ENCODE measurements at places on chromosomes 7 and 10.

GRCh38 chr10:88194041-88194887 is 330.8 kb downstream of the PTEN start:
- peak; percentile 73 for DNase-seq

DNA sequence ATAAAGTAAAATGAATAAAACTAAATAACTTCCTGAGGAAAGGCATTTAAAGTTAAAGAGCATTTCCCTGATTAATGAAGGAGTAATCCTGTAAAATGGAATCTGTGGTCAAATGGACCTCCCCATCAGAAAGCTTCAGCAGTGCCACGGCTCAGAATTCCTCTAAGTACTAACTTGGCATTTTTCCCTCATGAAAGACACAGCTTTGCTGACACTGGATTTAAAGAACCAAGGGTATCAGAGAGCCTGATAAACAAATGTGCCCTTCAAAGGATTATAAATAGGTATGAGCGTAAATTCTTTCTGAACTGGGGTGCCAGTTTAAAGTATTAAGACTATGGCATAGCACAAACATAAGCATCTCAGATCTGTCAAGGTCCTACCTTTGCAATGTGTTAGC is 24.2 kb upstream of the RNF148 start:
- DNase-seq = no peak

GRCh38 chr10:6062101-6062771 is at the start of gene IL2RA:
Gene IL2RA (minus strand): TSS chr10:6062367. CDS start chr10:6062151, 216 bp downstream.
- peak; percentile 74 for DNase-seq

DNA sequence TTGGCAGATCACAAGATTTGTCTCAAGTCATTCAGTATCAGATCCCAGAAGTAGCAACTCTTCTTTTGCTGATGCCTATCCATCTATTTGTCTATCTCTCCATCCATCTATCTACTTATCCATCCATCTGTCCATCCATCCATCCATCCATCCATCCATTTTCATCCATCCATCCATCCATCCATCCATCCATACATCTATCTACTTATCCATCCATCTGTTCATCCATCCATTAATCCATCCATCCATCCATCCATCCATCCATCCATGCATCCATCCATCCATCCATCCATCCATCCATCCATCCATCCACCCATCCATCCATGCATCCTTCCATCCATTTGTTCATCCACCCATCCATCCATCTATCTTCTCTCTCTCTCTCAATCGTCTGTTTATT is 142.7 kb downstream of the PFKFB3 start:
- DNase-seq = no peak

- no peak for DNase-seq
Measured at GRCh38 chr10:62243647-62243997, 25.0 kb downstream of the RTKN2 start.

- no peak for DNase-seq
Measured at GRCh38 chr10:33365871-33366411, 31.5 kb upstream of the NRP1 start.

- DNase-seq = no peak
Measured at GRCh38 chr7:89780291-89780690, 374.0 kb upstream of the STEAP1 start.

DNA sequence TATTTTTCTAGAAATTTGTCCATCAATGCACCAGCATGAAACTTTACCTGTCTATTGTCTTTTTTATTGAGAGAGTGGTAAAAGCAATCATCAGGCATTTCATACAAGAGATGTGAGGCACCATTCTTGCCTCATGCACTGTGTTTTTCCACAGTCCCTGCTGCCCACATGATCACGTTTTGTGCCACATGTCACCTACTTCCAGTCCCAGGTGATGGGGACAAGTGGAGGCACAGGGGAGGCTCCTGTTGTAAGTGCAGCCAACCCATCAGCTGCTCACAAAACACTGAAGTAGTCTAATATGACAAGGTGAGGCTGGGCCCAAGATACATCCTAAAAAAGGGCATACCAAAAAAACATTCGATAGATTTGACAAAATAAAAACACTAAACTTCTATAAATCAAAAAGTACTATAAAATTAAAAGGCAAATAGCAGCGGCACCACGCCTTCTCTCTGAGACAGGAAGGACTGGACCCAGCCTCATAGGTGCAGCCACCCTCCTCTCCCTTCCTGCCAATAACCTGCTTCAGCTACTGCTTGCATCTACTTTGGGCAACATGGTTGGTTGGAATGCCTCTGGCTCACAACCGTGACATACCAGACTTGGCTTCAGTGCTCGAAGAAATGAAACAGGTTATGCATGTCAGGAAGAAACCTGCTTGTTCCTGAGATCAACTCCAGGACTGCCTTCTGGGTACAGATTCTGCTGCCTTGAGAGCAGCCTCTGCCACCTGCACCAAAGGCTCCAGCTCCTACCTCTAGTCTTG is 2.3 kb downstream of the ZC3HAV1L start:
- DNase-seq = no peak

DNA sequence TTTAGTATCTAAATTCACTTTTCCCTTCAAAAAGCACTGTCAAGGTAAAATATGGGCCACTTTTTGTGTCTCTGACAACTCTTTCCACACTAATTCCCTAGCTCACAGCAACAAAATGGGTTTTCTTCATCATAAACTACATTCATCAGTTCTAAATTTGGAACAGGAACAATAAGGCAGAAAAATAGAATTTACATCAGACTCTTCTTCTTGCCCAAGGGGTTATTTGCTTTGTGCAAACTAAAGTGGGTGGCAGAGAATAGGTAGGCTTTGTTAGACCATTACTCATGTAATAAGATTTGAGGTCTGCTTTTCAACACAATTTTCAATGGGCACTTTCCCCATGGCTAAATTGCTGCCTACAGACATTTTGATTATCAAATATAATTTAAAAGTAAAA is 17.6 kb upstream of the PPP1R17 start:
- DNase-seq = no peak

GRCh38 chr7:18200855-18201254 is 173.2 kb upstream of the PRPS1L1 start:
- no peak for DNase-seq

GRCh38 chr10:29807163-29807806 is 172.5 kb upstream of the SVIL start:
- no peak for DNase-seq

DNA sequence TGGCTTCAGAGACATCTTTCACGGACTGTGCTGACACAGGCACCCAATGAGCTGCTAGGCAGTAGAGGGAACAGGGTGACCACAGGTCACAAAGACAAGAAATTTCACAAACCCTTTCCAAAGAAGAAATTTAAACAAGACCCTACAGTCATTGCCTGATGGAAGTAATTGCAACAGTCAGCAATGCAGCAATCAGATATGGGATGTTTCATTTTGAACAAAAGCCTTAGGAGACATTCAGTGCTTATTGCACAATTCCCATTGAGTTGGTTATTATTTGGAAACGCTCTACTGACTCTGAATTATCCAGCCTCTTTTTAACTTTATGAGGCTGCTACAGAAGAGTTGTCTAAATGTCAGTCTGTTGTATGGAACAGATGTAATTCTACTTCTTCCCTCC is 85.5 kb downstream of the ETV1 start:
- DNase-seq = no peak
